ENCODE measurements at places on chromosomes 3 and 15. TPM values are rescaled to one million over a fixed set of nuclear protein-coding genes. Genes with fewer than 3 reads are reported as not detected.

DNA sequence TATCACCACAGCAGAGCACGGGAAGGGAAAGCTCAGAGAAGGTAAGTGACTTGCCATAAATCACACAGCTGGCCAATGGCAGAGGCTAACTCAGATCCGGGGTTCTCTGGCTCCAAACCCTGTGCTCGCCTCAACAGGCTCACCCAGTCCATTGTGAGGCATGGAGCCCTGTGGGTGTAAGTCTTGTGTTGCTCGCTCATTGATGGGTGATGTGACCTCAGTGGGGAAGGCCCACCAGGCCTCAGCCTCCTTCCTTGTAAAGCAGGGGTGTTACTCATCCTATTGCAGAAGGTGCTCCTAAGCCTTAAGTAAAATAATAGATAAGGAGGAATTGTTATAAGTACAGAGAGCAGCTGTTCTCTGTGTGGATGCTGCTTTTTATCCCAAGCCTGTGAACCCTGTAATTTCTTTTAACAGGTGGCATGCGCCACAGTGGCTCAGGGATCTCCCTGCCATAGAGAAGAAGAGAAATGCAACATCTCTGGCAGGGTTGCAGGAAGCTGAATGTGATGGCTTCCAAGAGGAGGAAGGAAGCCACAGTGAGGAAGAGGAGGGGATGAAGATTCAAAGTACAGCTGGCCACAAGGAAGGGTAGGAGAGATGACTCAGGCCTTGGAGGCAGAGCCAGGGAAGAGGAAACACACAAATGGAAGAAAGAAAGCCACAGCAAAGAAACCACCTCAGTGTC, 30.9 kb upstream of the SPSB4 start:
- peak; percentile 79 for ATAC-seq

IQCB1 gene
- total RNA-seq, result 41.7 TPM

GRCh38 chr3:171444001-171444690, 16.1 kb downstream of the TNIK start:
- ATAC-seq, result no peak

ITGA11 gene
- 0.95 TPM for total RNA-seq

AADACL2 gene
- total RNA-seq, result not detected

- no peak for ATAC-seq
Measured at GRCh38 chr3:71258116-71258515, 325.4 kb downstream of the FOXP1 start.

DNA sequence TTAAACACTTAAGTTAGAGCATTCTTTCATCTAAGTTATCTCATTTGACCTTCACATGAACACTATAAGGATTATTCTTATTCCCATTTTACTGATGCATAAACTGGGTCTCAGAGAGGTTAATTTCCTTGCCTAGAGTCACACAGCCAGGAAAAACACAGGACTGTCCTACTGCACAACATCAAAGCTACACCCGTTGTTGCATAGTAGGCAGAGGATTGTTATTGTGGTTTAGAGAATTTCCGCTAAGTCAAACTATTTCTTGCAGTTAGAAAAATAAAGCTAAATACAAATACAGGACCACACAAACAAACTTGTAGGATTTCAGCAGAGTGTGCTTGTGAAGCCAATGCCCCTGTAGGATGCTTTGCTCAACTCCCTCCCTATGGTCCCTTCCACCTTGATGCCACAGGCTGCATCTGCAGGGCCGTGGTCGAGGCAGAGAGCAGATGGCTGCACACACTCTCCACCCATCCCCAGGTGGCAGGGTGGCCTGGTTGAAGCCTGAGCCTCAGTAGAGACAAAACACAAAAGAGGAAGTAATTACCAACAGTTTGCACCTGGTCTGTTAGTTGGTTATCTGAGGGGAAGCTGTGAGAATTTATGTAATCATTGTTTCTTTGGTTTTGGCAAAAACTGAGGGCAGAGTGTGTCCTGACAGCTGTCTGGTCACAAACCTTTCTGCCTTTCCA, 41.1 kb upstream of the SKOR1 start:
- no peak for ATAC-seq

- no peak for ATAC-seq
Measured at GRCh38 chr3:184461219-184461618, 81.4 kb downstream of the CHRD start.

DNA sequence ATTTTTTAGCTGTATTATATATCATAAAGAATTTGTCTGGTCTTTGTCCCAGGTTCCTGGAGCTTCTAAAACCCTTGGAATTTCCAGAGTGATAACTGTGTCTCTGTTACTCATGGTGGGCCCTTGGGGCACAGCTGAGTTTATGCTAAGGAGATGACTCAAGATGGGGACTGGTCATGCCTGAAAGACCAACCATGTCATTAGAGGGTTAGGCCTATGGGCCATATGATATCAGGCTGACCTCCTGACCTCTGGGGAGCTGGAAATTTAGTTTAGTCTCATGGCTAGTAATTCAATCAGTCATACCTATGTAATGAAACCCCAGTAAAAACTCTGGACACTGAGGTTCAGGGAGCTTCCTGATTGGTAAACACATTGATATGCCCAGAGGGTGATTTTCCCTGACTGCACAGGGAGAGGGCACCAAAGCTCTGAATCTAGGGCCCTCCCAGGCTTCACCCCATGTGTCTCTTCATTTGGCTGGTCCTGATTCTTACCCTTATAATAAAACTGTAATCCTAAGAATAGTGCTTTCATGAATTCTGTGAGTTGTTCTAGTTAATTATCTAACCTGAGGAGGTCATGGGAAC, 69.6 kb downstream of the EEFSEC start:
- no peak for ATAC-seq

SLC24A5 gene
- total RNA-seq, result not detected

DNA sequence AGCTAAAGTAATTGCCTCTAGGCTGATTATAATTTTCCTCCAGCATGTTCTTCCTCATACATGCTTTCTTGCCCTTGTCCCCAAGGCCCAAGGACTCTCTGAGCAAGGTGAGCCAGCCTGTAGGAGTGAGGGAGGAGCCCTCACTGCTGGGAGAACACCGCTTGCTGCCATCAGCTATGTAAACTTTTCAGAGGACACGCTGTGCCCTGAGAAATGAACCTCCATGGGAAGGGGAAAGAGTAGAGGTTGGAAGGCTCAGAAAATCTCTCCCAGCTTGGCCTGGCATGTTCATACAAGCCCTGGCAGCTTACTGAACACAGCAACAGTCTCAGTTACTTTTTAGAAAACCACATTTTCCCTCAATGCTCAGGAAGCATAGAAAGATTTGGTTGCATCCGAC, 103.0 kb upstream of the SLC24A5 start:
- no peak for ATAC-seq

DNA sequence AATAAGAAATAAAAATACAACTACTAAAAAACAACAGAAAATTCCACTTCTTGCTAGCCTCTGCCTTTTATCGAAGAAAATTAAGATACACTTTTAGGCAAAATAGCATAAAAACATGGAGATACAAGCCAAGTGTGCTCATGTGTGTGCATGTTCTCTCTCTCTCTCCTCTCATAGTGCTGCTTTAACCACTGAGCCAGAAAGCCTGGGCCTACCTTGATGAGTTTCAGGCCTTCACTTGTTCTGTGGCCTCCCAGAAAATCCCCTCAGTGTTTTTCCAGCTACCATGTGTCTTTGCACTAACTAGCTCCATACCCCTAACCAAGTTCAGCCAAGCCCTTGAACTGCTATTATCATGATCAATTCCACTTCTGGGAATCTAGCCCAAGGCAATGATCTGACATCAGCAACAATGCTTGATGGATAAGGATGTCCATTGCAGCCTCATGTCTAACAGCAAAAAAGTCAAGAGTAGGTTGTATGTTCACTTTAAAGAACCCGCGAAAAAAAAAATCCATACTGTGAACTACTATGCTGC, 18.1 kb downstream of the CYP11A1 start:
- no peak for ATAC-seq

WDR53 gene
- total RNA-seq, result 11.3 TPM

DNA sequence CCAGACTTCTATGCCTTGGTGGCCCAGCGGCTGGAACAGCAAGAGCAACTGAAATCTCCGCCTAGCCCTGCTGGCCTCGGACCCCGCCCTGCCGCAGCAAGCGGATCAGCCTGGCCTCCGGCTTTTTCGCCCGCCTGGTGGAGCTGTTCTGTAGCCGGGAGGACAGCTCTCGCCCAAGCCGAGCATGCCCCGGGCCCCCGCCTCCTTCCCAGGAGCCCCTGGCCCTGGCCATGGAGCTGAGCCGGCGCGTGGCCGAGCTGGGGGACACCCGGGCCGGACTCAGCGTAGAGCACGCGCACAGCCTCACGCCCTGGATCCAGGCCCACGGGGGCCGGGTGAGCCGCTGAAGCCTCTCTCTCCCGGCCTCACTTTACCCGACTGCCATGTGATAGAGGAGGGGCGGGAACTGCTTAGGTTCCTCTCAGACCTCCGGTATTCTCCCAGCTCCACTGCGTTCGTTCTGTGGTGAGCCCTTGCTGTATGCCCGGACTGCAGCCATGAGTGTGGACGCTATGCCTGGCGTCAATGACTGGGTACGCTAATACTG, 24.1 kb upstream of the MRPL3 start:
- ATAC-seq, result no peak

GRCh38 chr3:132135628-132136333, 101.0 kb upstream of the CPNE4 start:
- ATAC-seq, result no peak

PCNP gene
- 196 TPM for total RNA-seq

DNA sequence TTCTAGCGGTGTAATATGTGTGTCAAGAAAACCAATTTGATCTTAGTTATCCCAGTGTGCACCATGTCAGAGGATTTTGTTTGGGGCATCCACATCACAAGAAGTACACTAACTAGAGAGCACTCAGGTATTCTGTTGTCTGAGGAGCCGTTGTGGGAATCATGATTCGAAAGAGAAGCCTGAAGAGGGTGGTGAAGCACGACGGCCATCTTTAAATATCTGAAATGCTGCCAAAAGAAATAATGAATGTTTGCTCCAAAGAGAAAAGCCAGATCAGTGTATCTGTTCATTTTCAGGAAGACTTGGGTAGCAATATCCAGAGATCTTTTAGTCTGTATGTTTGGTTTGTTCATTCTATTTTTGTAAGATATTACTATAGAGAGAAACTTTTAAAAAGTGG, 180.7 kb downstream of the KLHL25 start:
- no peak for ATAC-seq

NR2F2 gene
- total RNA-seq, result not detected

DNA sequence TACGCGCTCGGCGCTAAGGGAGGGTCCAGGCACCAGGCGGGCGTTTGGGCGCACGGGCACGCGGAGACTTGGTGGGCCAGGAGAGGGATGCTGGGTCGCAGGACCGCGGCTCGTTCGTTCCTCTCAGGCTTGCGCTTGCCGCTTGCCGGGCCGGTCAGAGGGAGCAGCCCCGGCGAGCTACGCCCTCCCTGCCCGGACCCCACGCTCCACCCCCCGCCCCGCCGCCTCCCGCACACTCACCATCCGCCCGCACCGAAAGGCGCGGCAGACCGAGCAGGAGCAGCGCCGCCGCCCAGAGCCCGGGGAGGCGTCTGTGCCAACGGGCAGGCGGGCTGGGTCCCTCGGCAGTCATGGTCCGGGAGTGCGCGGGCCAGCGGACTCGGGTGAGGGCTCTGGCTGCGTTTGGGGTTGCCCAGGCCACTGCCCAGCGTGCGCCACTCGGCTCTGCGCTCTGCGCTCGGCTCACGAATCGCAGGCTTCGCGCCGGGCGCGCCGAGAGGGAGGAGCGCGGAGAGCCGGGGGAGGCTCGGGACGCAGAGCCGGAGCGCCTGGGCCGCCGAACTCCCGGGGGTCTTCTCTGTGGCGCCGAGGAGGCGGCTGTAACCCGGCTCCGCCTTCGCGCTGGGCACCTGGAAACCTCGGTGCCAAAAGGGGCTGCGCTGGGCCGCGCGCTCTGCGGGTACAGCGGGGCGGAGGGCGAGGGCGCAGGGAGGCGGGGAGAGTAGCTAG, at the start of gene SUSD5:
SUSD5 (minus strand) TSS at position 365 of the 729 bp plus-strand sequence; CDS start at position 352, 13 bp downstream.
- no peak for ATAC-seq

- ATAC-seq, result no peak
Measured at GRCh38 chr3:97952280-97952679, 20.0 kb downstream of the RIOX2 start.

DNA sequence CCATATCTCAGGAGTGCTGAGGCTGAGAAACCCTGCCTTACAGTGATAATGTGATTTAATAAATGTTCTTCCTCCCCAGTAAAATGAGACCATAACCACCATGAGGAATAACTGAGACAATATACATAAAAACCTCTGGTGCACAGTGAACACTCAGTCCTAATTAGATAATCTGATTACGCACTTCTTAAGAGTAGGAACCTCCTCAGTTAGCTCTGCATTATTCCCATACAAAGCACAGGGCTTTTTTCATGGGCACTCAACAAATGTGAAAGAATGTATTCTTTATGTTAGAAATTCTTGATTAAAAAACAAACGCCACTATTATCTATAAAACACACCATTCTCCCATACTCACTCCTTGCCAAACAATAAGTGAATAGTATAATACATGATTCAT, 97.0 kb downstream of the TNIK start:
- ATAC-seq, result no peak

DNA sequence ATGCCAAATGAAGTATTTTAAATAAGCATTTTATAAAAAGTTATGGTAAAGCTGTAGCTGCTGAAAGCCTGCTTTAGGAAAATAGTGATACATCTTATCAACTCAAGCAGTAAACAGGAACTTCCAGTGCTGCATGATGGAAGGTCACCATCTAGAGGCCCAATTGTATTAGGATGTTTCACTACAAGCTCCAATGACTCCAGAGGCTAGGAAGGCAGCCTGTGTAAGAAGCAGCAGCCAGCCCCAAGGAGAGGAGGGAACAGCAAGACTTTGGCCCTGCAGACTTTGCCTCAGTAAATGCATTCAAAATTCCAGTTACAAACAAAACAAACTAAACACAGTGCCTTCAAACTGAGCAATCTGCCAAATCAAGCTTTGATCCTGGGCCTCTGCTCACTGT, 32.1 kb downstream of the ILDR1 start:
- ATAC-seq, result no peak

TM2D3 gene
- total RNA-seq, result 45.6 TPM

DOCK3 gene
- total RNA-seq, result 7.8 TPM
